Foreskin keratinocyte (primary cell): ENCODE measurements at places on chromosomes 7 and 10.

DNA sequence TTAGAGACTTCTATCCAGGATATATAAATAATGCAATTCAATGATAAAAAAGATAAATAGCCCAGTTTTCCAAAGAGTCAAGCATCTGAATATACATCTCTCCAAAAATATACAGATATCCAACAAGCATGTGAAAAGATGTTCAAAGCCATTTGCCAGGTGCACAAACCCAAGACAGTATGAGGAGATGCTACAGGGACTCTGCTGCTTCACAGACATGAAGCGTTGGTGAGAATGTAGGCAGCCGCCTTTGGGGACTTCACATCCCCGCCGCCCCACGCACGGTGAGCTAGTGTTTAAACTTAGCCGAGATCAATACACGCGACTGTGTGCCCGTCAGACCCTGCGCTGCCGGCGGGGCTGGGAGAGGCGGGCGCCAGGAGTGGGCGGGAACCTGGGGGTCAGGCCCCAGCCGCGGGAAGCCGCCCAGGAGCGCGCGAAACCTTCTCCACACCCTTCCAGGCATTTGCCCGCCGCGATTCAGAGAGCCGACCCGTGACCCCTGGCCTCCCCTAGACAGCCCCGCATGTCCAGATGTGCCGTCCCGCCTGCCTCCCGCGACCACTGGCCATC, 927 bp upstream of the ALOX5 start:
- DNase-seq = no peak

DNA sequence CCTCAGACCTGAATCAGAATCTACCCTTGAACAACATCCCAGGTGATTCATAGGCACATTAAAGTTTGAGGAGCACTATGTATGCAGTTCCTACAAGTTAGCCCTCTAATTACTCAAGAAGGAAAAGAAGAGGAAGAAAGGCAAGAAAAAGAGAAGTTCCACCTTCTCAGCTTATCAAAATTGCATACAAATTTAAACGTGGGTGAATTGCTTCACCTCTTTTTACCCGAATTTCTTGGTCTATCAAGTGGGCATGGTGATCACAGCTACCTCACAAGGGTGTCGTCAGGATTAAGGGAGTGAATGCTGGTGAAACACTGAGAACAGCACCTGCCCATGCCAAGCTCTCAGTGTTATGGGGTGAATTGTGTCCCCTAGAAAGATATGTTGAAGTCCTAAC, 43.8 kb upstream of the PAPSS2 start:
- no peak for DNase-seq

GRCh38 chr10:18653112-18653511, 1.7 kb upstream of the NSUN6 start:
- DNase-seq = no peak

GRCh38 chr7:11221984-11222383, 248.3 kb downstream of the PHF14 start:
- DNase-seq = no peak
